CD4-positive, alpha-beta T cell treated with Interleukin-12 subunit alpha and Interleukin-12 subunit beta, for 1 hour (primary cell): ENCODE measurements at places on chromosomes 4 and X.

GRCh38 chr4:74311696-74312313 is 3.5 kb downstream of the EPGN start:
- DNase-seq, result peak; percentile 48

- no peak for DNase-seq
These were observed 180.2 kb downstream of the RBM46 start for GRCh38 chr4:154961263-154961662.

GRCh38 chrX:10615931-10616774 is 4.2 kb downstream of the MID1 start:
- DNase-seq, result no peak

- no peak for DNase-seq
These were observed 60.3 kb upstream of the ZNF81 start for GRCh38 chrX:47776292-47777006.

DNA sequence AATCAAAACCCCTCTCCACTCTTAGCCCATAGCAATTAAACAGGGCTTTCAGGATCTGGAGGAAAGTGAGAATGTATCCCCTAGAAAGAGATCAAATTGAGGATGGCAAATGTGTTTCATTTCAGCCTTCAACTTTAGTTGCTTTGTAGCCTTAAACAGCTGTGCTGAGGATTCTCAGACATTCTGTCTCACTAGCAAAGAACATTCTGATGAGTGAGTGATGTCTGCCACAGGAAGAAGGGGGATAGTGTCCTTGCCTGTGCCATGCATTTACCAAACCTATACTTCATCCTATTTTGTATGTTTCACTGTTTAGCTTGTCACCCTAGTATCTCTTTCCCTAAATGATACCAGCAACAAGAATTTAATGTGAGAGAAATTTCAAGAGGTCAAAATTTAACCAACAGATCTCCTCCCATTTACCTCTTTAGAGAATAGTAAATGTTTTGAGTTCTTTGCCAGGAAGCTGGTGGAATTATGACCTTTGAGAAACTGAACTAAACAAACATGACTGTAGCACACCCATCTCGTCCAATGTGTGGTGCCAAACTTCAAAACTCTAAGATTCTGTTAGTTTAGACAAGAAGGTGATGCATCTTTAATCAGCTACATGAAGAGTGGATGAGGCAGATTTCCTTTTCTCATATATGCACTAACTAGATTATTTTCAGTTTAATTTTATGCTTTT is 165.6 kb downstream of the PALLD start:
- DNase-seq, result no peak

DNA sequence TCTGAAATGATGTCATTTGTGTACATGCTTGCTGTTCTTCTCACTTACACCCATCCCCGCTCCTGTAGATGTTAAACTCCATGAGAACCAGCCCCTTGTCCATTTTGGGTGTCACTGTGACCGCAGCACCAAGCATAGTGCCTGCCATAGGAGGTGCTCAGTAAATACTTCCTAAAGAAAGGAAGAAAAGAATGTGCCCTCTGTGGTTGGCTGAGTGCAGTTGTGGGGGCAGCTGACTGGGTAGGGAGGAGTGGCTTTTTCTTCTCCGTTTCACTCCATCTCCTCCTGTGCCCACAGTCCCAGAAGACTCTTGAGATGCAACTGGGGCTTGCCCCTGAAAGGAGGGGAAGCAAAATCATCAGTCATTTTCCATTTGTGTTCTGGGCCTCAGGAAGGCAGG is 25.5 kb downstream of the PHEX start:
- no peak for DNase-seq

GRCh38 chrX:11949291-11949690 is 189.0 kb upstream of the FRMPD4 start:
- DNase-seq, result no peak

- no peak for DNase-seq
These were observed 121.4 kb downstream of the SPRY1 start for GRCh38 chr4:123517971-123518370.

- DNase-seq, result no peak
These were observed 246.7 kb upstream of the ARSJ start for GRCh38 chr4:114226179-114226578.

DNA sequence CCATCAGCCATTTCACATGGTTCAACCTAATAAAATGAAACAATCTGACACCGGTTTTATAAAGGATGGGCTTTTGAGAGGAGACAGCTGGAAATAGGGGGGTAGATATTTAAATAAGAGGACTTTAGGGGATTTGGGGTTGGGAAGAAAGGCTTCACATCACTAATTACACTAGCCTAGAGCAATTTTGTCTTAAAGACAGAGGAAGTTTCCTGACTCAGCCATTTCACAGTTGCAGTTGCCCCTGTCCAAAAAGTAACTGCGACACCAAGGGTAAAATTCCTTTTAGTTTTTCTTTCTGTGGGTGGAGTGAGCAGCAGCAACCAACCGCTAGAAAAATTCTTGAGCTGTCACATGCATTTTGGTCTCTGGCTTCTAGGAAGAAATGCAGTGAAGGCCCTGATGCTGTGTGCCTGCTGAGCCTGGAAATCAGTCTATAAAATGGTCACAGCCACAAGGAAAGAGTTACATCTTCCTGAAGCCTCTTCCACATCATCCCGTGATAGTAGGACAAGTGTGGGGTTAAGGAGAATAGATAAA is 233.6 kb downstream of the ZNF674 start:
- no peak for DNase-seq

DNA sequence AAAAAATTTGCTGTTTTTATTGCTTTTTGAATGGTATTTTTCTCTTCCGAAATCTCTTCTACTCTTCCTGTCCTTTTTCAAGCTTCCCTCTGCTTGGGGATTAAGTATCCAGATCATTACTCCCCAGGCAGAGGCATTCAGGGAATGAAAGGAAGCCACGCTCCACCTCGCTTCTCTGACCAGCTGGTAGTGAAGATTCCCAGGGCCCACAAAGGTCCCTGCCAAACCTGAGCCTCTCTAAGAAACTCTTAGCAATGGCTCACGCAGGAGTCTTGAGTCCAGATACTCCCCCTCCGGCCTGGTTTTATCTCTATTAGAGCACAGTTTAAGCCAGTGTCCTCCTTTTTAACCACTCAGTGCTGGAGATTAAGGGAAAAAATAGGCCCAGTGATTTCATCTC is 51.4 kb upstream of the SOD3 start:
- DNase-seq, result no peak

DNA sequence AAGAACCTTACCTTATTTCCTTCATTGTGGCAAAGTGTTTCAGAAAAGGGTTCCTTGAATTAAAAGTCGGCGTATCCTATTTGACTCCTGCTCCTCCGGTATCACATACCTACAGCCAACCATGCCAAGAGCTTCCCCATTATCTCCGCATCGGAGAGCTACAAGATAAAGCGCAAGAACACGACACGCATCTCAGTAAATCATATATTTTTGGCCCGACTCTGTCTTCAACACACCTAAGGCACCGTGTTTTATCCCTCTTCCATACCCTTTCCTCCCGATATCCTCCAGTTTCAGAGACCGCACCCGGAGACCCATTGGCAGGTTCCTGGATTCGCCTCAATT is 497 bp upstream of the THAP9 start:
- no peak for DNase-seq

- no peak for DNase-seq
These were observed 60.1 kb upstream of the ADRA2C start for GRCh38 chr4:3706111-3706511.

DNA sequence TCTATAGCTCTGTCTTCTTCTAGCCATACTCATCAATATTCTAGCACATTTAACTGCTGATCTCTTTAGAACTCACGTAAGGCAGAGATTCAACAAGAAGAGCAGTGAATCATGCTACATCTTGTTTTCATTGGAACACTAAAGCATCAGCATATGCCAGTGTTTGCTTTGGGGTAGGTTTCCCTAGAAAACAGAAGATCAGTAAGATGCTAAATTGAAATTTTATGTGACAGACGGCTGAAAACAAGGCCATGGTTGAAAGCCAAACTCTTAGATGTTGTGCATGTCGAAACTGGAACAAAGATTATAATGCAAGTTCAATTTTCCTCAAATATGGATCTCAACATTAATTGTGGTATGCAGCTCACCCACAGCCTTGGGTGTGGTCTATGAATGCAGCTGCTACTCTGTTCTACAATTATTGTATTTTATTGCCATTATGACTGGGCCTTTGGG is 107.6 kb downstream of the PDLIM5 start:
- no peak for DNase-seq

- no peak for DNase-seq
These were observed 87.7 kb upstream of the STS start for GRCh38 chrX:7059859-7060258.

- no peak for DNase-seq
These were observed 440.1 kb downstream of the AFF2 start for GRCh38 chrX:148940411-148940996.

DNA sequence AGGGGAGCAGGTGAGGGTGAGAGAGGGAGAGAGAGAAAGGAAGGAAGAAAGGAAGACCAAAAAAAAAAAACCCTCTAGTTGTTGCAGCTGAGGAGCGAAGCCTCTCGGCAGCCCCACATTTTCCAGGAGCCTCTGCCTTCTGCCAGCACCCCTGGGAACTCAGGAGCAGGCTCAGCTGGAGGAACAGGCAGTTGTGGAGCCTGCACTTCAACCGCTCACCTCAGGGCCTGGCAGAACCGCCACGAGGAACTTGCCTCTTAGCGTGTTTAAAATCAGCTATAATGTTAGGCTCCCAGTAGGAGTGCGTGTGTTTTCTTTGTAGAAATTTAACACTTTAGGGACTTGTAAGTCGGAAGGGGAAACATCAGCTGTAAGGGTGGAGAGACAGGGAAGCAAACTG is 65.7 kb downstream of the SEL1L3 start:
- no peak for DNase-seq

GRCh38 chrX:39445336-39445735 is 644.1 kb downstream of the MID1IP1 start:
- peak; percentile 36 for DNase-seq

GRCh38 chrX:135315864-135316263 is 6.6 kb downstream of the ETDC start:
- no peak for DNase-seq

DNA sequence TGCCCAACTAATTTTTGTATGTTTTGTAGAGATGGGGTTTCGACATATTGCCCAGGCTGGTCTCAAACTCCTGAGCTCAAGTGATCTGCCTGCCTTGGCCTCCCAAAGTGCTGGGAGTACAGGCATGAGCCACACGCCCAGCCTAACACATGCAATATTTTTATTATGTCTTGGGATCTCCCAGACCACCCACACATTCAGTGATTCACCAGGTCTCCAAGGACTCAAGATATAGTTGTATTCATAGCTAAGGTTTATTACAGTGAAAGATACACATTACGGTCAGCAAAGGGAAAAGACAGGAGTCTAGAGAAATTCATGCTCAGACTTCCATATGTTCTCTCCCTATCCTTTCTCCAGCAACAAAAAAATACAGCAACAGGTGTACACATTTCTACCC is 25.5 kb upstream of the FAM120C start:
- DNase-seq, result no peak

GRCh38 chr4:25666031-25666630 is 10.5 kb downstream of the SLC34A2 start:
- DNase-seq, result no peak

GRCh38 chr4:39319676-39320075 is 46.5 kb downstream of the RFC1 start:
- DNase-seq, result no peak

DNA sequence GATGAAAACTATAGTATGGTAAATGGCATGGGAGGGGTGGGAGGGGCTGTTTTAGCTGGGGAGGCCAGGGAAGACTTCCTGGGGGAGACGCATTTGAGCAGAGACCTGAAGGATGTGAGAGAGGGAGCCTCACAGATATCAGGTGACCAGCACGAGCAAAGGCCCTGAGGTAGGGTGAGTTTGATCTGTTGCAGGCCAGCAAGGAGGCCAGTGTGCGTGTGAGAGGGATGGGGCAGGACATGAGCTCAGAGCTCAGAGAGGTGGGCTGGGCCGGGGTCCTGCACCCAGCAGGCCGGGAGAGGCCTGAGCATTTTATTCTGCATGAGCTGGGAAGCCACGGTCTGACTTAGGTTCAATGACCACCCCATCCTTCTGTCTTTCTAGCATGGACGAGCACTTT is 80.0 kb downstream of the PPP2R2C start:
- DNase-seq, result no peak

GRCh38 chrX:16386126-16386525 is 218.8 kb downstream of the MAGEB17 start:
- DNase-seq, result no peak

DNA sequence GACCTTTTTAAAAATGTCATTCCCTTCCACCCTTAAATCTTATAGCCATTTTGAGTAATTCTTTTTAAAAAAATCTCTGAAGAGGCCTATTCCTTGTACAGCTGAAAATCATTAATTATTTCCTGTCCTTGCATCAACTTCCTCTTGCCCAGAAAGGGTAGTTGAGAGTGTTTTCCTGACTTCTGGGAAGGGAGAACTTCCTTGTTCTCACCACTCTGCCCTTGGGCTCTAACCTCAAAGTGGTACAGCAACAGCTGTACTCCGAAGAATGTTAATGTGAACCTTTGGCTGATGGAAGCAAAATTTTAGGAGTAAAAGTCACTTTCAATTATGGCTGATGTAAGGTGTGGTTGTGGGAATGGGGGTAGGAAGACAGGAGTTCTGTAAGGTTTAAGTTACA is 15.1 kb upstream of the FABP2 start:
- no peak for DNase-seq

DNA sequence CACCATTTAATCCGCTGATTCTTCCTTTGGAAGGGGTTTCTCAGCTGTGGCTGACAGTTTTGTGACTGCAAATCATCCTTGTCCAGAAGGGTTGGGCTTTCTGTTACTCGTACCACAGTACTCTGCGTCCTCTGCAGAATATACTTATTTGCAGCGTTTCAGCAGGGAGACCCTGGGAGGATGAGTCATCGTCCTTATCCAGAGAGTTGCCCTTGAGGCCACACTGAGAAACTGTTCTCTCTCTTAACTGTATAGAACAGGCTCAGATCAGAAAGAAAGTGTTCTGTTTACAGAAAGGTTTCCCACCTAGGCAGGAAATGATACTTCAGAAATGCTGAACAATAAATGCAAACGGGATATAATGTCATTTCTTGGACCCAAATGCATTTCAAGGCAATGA is 47.8 kb upstream of the DDX53 start:
- no peak for DNase-seq

DNA sequence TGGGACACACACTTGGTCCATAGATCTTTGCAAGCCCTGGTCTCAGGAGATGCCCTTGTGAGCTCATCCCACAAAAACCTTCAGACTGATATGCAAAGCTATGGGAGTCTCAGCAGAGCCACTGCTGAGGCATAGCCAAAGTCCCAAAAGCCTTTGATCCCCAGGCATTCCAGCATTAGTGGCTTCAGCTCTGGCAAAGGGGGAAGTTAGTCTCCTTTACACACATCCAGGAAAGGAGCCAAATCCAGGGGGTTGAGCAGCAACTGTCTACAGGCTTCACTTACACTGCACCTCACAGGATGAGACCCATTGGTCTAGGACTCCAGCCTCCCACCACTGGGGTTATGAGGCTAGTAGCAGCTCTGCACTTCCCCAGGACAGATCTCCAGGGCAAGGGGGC is 14.0 kb downstream of the PF4 start:
- no peak for DNase-seq

GRCh38 chr4:113756005-113756410 is 5.5 kb downstream of the CAMK2D start:
- DNase-seq, result no peak

- DNase-seq, result no peak
These were observed 185.8 kb downstream of the ANKRD50 start for GRCh38 chr4:124526769-124527168.

GRCh38 chrX:140599851-140600250 is 95.0 kb upstream of the SOX3 start:
- no peak for DNase-seq
